ENCODE measurements at places on chromosomes 11 and 22. TPM values are rescaled to one million over a fixed set of nuclear protein-coding genes. Genes with fewer than 3 reads are reported as not detected.
A peak's percentile ranks its signal among the peaks of the same experiment; 100 is the strongest.

DNA sequence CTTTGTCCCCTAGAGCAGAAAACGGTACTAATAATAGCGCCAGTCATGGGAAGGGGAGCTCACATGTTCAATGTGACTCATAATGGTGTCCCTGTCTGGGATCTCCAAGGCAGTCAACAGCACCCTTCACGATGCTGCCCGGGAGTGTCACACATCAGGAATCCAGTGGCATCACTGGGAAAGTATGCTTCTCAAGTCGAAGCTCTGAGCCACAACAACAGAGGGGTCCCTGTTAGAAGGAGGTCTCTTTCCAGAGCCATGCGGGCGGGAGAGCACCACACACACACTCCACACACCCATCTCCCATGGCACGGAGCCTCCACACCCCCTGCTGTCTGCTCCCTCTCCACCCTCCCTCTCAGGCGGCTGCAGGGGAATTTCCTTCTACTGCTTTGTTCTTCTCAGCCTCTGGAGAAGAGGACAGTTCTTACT is 119.7 kb downstream of the ETS1 start:
- DNase-seq: peak; percentile 89
- H3K27me3 ChIP-seq: no peaks in the 10 kb centered on the region
- H3K36me3 ChIP-seq: peaks cover 59% of the 10 kb centered on the region
- H3K27ac ChIP-seq: peak overlapping the region; percentile 95

DNA sequence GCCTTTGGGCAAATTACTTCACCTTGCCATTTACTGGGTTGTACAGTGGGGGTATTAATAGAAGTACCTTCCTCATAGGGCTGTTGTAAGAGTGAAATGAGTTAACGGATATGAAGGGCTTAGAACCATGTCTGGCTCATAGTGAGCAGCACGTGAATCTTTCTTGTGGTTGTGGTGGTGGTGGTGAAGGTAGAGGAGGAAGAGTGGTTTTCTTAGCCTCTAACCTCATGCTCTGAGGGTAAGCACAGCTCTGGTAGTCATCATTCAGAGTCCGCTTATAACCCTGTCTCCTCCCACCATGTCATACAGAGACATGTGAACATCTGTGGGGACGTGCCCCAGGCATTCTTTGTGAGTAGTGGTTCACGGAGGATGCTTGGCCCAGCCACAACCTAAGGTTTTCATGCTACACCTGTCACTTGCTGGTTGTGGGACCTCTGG is 43.6 kb downstream of the TEAD1 start:
- no peaks in the 10 kb centered on the region for H3K27me3 ChIP-seq
- H3K4me1 ChIP-seq: peaks cover 43% of the 10 kb centered on the region
- no peak overlapping the region for H3K27ac ChIP-seq
- H3K4me3 ChIP-seq: no peak overlapping the region

DNA sequence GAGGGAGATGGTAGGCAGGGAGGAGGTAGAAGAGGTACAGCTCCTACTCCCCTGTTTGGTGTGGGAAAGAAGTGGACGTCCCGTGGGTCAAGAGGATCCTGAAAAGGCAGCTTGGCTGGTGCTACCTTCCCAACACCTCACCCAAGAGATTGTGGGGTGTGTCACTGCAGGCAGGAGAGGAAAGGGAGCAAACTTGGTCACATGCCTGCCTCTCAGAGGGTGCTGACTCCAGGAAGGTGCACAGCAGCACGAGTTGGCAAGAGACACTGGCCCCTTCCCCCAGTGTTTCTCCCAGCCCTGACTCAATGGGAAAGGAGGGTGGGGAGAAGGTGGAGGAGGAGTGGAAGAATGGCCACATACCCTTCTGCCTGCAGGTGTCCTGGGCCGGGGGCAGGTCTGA is 99.6 kb downstream of the CSNK2A3 start:
- H3K4me1 ChIP-seq: peaks cover 3% of the 10 kb centered on the region
- H3K27ac ChIP-seq: no peak overlapping the region
- H3K4me3 ChIP-seq: no peak overlapping the region
- H3K27me3 ChIP-seq: peaks cover 27% of the 10 kb centered on the region
- DNase-seq: no peak

DNA sequence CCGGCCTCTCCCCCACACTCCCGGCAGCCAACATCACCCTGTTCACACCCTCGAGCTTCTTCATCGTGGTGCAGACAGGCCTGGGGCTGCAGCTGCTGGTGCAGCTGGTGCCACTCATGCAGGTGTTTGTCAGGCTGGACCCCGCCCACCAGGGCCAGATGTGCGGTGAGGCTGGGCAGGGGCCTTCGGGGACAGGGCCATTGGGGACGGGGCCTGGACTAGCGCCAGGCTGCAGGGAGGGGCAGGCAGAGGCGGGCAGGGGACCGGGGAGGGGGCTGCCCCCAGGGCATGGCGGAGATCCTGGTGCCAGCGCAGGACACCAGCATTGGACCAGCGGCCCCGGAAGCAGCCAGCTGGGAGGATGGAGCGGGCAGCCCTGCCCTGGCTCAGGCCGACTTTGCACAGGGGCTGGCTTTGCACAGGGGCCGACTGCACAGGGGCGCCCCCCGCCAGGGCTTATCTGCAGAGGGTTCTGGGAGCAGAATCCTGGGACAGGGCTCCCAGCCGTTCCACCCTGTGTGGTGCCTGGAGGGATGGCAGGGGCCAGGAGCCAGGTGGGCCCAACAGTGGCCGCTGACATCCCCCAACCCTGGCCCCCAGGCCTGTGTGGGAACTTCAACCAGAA is 8.6 kb downstream of the MUC5B start:
- no peaks in the 10 kb centered on the region for H3K27me3 ChIP-seq
- no peaks in the 10 kb centered on the region for H3K36me3 ChIP-seq
- H3K4me1 ChIP-seq: peaks cover 1% of the 10 kb centered on the region
- no peak for DNase-seq

- H3K36me3 ChIP-seq: no peaks in the 10 kb centered on the region
- no peak overlapping the region for H3K27ac ChIP-seq
- DNase-seq: no peak
- H3K4me3 ChIP-seq: no peak overlapping the region
- no peaks in the 10 kb centered on the region for H3K4me1 ChIP-seq
- H3K27me3 ChIP-seq: peaks cover 35% of the 10 kb centered on the region
Observed at GRCh38 chr11:59680287-59681154, 11.7 kb upstream of the PATL1 start.

GRCh38 chr11:16923987-16924386 is 90.2 kb downstream of the PLEKHA7 start:
- no peak overlapping the region for H3K27ac ChIP-seq
- no peak for DNase-seq
- peaks cover 2% of the 10 kb centered on the region for H3K27me3 ChIP-seq
- H3K4me1 ChIP-seq: peaks cover 16% of the 10 kb centered on the region

GRCh38 chr11:128161436-128161835 is 425.9 kb downstream of the ETS1 start:
- peaks cover 7% of the 10 kb centered on the region for H3K4me1 ChIP-seq
- H3K27ac ChIP-seq: no peak overlapping the region
- H3K4me3 ChIP-seq: no peak overlapping the region
- no peaks in the 10 kb centered on the region for H3K36me3 ChIP-seq
- DNase-seq: no peak
- H3K27me3 ChIP-seq: peaks cover 4% of the 10 kb centered on the region

DNA sequence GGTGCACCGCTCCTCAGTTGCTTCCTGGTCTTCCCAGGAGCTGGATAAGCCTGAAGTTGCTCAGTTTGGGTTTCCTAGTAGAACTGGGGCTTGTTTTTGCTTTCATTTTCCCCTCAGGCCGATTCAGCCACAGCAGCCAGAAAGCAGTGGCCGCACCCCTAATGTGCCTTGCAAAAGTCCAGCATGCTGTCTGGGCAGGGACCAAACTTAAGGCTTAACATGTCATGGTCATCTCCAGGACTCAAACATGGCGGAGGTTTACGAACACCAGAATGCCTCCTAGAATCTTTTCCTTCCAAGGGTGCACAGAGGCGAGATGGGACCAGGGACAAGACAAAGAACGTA is 2.5 kb downstream of the GNG3 start:
- DNase-seq: no peak
- H3K36me3 ChIP-seq: peaks cover 16% of the 10 kb centered on the region
- no peaks in the 10 kb centered on the region for H3K27me3 ChIP-seq
- peak overlapping the region; percentile 100 for H3K27ac ChIP-seq
- H3K4me3 ChIP-seq: peak overlapping the region; percentile 80
- peaks cover 51% of the 10 kb centered on the region for H3K4me1 ChIP-seq

DNA sequence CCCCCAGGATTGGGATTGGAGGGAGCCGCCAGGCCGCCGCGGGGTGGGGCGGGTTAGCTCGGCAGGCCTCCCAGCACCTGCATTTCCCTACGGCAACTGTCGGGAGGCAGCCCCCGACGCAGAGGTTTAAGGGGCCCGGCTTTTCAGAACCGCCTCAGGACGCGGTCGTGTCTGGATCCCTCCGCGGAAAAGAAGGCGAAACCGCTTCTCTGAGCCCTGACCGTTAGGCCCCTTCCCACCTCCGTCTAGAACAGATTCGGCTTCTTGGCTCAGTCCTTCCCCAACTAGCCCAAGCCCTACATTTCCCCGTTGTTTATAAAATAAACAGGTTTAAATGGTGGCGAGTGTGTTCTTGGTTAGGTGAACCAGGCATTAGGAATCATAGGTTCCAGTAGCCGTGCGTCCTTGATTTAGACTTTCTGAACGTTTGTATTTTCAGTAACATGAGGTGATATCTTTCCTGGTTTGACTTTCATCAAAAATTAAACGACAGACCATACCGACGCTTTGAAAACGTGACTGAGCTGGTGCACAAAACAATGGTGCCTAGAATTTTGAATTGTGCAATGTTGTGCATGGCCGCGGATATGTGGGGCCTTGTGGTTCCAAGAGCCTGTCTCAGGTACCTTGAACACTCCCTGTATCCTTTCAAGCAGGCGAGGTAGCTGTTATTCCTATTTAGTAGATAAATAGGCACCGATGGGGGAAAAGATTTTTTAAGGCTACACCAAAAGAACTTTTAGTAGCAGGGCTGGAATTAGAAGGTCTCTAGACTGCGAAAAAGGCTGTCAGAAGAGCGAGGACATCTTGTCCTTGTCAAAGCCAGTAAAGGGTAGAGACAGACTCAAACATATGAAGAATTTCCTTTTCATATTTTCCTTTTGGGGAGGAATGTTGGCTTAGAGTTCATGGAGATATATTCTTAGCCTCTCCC is 1.2 kb upstream of the HSPA8 start:
- H3K27me3 ChIP-seq: no peaks in the 10 kb centered on the region
- peaks cover 35% of the 10 kb centered on the region for H3K36me3 ChIP-seq
- H3K27ac ChIP-seq: peak overlapping the region; percentile 99
- DNase-seq: no peak

DNA sequence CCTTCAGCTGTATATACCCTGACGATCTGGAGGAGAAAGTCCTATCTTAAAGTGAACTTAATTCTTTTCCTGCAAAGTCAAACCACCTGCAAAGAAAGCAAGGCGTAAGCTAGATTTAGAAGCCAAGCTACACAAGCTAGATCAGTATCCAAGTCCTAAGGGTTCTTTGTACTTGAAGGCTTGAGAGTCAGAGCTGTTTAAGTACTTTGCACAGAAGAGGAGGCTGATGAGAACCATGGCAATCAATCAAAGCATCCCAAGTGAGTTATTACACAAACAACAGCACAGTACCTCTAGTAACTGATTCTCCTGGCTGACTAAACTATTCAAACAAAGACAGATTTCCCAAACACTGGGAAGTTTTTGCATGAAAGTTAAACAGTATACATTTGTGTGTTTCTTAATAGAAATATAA is 1.9 kb downstream of the CDON start:
- no peak for DNase-seq
- H3K36me3 ChIP-seq: peaks cover 9% of the 10 kb centered on the region
- H3K27ac ChIP-seq: no peak overlapping the region
- H3K4me3 ChIP-seq: peak overlapping the region; percentile 32
- H3K4me1 ChIP-seq: peaks cover 17% of the 10 kb centered on the region

DNA sequence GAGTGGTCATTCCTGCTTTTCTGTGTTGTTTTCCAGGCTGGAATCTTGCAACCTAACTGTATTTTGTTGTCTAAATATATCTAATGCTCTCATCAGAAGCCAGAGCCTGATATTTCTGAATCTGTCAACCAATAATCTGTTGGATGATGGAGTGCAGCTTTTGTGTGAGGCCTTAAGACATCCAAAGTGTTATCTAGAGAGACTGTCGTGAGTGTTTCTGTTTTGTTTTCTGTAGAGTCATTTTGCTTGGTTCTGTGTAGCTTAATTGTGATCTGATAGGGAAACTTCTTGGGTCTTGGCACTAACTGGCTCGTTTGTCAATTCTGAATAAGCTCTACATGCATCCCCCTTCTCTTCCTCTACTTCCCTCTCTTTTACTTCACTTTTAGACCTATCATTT is 31.2 kb upstream of the RBMXL2 start:
- no peak for DNase-seq
- no peaks in the 10 kb centered on the region for H3K36me3 ChIP-seq
- no peaks in the 10 kb centered on the region for H3K4me1 ChIP-seq
- H3K4me3 ChIP-seq: no peak overlapping the region
- H3K27ac ChIP-seq: no peak overlapping the region

DNA sequence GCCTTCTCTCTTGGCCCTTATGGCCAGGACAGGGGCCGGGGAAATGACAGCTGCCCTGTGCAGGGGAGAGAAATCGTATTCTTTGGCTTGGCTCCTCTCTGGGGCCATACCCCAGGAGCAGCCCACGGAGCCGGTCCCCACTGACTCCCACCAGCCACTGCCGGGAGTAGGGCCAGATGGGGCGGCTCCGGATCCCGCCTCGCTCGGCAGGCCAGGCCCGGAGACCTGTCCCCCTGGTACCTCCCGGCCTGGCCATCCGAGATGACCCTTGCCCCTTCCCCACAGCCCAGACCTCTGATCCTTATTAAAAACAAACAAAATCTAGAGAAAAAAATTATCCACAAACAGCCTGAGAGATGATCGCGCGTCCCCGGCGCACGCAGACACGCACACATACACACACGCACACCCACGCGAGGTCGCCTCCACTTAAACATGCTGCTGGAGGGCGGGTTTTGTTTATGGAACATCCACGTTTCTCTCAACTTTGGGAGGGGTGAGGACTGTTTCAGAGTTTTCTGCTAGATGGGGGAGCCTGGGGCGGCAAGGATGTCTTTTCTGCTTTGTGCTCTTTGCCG is 59.1 kb downstream of the IGLL1 start:
- H3K27ac ChIP-seq: peak overlapping the region; percentile 99
- peaks cover 28% of the 10 kb centered on the region for H3K4me1 ChIP-seq
- H3K27me3 ChIP-seq: no peaks in the 10 kb centered on the region
- no peaks in the 10 kb centered on the region for H3K36me3 ChIP-seq
- peak overlapping the region; percentile 68 for H3K4me3 ChIP-seq

GRCh38 chr11:10302744-10303557 is 1.9 kb upstream of the ADM start:
- peak overlapping the region; percentile 100 for H3K27ac ChIP-seq
- H3K27me3 ChIP-seq: no peaks in the 10 kb centered on the region
- H3K4me3 ChIP-seq: peak overlapping the region; percentile 99
- H3K4me1 ChIP-seq: peaks cover 32% of the 10 kb centered on the region
- peaks cover 31% of the 10 kb centered on the region for H3K36me3 ChIP-seq

The UBQLN3 gene
- not detected for total RNA-seq

The OR51B2 gene
- not detected for total RNA-seq

The TTC28 gene
- total RNA-seq: 68.7 TPM

The LGALS12 gene
- total RNA-seq: not detected

The NAALAD2 gene
- total RNA-seq: 3.9 TPM
